H9 (cell line): ENCODE measurements at places on chromosomes 5 and 9.

- no peak for DNase-seq
Measured at GRCh38 chr9:97359147-97359546, 51.7 kb downstream of the CCDC180 start.

- no peak for DNase-seq
Measured at GRCh38 chr5:159861086-159861485, 55.2 kb upstream of the ADRA1B start.

GRCh38 chr9:2016408-2017330 is 1.5 kb downstream of the SMARCA2 start:
- peak; percentile 60 for DNase-seq

DNA sequence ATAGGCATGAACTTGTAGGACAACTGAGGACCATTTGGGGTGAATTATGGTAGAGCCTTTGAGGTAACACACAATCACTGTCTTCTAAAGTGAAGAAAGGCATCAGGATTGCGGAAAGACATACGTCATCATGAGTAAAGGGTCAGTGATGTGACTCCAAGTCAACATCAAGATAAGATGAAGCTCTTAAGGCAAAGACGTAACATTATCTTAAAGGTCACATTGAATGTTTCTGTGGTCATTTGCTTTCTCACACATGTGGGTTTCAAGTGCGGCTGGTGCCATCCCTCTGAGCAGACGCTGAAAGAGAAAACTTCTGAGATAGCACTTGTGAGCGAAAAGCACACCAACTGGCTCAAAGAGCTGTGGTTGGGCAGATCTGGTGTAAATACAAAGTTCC is 63.3 kb upstream of the GRAMD2B start:
- no peak for DNase-seq

- no peak for DNase-seq
Measured at GRCh38 chr9:115204904-115205453, 87.0 kb upstream of the TNC start.

- DNase-seq: peak; percentile 57
Measured at GRCh38 chr9:95462249-95463147, 54.3 kb downstream of the PTCH1 start.

GRCh38 chr9:136996361-136997292 is at the start of gene CLIC3:
CLIC3 (minus strand) TSS chr9:136996568; CDS start chr9:136996543, 25 bp downstream.
- DNase-seq: peak; percentile 76

DNA sequence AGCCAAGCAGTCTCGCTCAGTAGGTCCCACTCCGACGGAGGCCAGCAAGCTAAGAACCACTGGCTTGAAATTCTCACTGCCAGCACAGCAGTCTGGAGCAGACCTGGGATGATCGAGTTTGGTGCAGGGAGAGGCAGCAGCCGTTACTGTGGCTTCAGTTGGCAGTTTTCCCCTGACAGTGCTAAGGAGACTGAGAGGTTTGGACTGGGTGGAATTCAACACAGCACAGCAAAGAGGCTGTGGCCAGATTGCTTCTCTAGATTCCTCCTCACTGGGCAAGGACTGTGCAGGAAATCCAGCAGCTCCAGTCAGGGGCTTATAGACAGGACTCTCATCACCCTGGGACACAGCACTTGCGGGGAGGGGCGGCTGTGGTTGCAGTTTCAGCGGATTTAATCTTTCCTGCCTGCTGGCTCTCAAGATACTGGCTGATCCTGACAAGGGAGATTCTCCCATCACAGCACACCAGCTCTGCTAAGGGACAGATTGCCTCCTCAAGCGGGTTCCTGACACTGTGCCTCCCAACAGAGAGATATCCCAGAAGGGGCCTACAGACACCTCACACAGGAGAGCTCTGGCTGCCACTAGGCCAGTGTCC is 122.1 kb downstream of the YIPF5 start:
- DNase-seq: no peak

- no peak for DNase-seq
Measured at GRCh38 chr9:532707-533106, 308.8 kb upstream of the DMRT1 start.

DNA sequence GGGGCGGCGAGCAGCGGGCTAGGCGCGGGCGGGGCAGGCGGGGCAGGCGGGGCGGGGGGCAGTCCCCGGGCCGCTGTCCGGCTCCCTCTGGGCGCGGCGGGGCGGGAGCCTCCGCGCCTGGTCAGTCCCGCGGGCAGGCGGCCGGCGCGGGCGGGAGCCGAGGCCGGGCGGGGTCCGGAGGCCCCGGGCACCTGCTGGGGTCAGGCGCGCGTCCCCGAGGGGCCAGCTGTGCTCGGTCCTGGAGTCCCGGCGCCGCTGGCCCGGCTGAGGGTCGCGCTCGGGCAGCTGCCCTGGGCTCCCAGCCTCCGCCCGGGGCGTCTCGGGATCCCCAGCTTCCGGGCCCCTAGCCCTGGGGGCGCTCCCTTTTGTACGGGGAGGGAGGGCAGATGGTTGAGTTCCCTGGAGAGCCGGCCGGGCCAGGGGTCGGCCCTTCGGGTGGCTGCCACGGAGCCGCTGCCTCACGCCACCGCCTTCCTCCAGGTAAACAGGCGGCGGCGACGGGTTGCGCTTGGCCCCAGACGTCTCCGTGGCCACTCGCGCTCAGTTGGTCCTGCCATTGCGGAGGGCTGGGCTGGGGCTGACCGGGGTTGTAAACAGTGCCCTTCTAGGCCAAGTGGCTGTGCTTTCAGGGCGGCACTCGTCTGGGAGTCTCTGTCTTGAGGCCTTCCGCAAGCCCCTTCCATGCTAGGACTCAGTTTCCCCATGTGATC is 473 bp downstream of the ZBTB34 start:
- DNase-seq: no peak

GRCh38 chr9:93471124-93471523 is 17.7 kb upstream of the FAM120AOS start:
- DNase-seq: no peak

DNA sequence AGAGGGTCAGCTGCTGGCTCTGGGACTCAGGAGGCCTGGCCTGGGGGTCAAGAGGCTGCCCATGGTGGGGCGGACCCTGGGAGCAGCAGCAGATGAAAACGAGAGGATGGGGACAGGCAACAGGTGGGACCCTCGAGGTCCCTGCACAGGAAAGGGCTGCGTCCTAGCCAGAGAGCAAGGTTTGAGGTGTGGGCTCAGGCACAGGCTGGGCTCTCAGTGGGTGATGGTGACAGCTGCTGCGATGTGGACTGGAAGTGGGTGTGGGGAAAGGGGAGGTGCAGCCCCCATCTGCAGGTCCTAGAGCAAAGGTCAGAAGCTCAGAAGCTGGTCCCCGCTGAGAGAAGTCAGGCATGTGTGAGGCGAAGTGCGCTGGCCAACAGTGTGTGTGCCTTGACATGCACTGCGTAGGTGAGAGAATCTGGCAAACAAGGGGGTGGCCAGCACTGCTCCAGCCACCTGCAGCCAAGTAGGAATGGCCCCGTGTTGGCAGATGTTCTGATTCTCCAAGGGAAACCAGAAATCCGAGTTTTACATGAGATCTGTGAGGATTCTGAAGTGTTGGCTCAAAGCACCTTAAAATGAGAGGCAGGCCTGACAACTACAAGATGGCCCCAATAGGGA is 85.7 kb downstream of the COL23A1 start:
- DNase-seq: no peak

- no peak for DNase-seq
Measured at GRCh38 chr9:103615994-103616393, 478.1 kb upstream of the SMC2 start.

DNA sequence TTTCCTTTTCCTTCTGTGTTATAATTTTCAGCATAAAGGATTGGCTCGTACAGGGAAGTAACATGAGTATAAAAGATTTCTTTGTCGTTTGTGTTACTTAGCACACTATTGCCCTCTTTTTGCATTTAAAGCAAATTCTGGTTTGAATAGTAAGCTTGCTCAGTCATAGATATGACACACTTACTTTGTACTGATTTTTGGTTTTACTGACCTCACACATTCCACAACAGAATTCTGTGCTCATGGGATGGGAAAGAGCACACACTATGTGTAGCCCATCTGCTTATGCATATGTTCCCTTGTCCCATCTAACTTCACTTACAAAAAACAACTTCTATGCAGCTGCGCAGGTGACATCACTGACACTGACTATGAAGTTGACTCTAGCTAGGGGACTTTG is 111.9 kb upstream of the MTAP start:
- DNase-seq: no peak

DNA sequence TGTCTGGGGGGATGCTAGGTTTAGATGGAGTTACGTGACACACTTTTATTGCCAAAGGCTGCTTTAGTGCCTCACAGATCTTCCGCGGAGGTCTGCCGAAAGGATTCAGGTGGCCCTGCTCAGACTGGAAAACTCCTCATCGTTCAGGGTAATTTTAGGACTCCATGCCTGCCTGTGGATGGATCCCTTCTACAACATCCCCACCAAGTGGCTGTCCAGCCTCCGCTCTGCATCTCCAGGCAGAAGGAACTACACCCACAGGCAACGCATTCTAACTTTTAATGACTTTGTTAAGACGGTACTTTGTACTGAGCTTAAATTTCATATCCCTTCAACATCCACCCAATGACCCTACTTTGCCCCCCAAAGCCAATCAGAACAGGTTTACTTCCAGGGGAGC is 29.4 kb downstream of the ATPSCKMT start:
- DNase-seq: no peak

- no peak for DNase-seq
Measured at GRCh38 chr5:132751444-132751843, 4.2 kb downstream of the CCNI2 start.

GRCh38 chr5:143573568-143574170 is 170.2 kb upstream of the NR3C1 start:
- no peak for DNase-seq

DNA sequence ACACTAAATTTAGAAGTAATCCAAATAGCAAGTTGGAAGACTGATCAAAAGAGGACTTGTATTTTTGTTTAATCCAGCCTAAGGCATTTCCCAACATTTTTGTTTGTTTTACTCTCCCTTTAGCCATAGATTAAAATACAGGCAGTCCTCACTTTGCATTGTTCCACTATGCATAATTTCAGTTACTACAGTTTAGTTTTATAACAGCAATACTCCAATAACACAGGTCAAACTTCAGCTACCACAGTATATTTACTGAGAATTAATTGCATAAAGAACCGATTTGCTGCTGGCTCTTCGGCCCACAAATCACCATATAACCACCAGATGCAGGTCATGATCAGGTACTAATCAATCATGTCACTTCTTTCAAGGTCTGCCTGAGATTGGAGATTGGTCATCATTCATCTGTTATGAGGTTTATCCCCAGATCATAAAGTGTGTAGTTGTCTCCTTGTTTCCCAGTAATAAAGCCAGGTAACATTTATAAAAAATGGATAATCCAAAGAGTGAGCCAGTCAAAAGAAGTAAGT is 12.1 kb downstream of the FTMT start:
- no peak for DNase-seq
